Stimulated activated CD4-positive, alpha-beta T cell treated with anti-CD3 and anti-CD28 coated beads, Interleukin-2, amount 100 ng/mL, for 48 hours (primary cell): ENCODE measurements at places on chromosomes 5 and 9.

GRCh38 chr5:153959134-153959957, 79.4 kb downstream of the FAM114A2 start:
- no peak for DNase-seq

DNA sequence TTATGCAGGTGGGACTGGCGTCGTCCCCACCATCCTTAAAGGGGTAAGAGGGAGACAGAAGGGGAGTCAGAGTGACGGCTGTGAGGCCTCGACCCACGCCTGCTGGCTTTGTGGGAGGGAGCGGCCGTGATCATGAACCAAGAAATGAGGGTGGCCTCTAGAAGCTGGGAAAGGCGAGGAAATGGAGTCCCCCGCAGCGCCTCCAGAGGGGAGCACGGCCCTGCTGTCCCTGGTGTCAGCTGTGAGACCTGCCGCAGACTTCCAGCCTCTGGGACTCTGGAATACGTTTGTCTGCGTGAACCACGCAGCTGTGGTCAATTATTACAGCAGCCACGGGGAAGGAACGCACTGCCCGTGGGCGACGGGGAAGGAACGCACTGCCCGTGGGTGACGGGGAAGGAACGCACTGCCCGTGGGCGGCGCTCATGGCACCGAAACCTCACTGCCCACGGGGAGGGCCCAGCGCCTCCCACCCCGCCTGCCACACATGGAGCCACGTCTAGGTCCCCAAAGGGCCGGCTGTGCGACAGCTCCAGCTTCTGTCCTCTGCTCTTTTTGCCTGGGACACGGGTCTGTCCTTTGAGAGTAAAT, 108.8 kb upstream of the RAPGEF1 start:
- no peak for DNase-seq

- no peak for DNase-seq
Observed at GRCh38 chr9:113588242-113588810, 124.8 kb downstream of the RGS3 start.

DNA sequence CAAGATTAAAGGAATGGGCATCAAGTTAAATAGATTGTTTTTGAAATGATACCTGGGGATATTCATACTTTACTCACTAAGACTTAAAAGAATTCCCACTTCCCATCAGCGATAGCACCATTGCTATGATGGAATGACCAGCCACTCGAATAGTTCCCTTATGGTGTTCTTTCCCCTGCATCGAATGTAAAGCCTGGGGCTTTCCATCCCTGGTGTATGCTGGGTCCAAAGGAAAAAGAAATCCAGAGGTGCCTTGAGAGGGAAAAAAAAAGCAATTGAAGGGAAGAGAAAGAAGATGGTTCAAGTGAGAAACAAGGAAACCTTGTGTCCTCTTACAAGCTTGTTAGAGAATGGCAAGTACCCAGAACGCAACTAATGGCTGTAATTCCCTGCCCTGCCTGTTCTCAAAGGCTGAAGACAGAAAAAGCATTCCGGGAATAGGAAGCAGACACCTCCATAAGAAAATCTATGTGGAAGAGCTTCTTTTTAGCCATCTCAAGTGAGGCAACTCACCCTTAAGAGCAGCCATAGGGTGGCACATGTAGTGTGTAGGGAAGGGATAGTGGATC, 351.1 kb upstream of the DAB2 start:
- no peak for DNase-seq

- no peak for DNase-seq
Observed at GRCh38 chr9:29838491-29839020, 2265.3 kb upstream of the C9orf72 start.

DNA sequence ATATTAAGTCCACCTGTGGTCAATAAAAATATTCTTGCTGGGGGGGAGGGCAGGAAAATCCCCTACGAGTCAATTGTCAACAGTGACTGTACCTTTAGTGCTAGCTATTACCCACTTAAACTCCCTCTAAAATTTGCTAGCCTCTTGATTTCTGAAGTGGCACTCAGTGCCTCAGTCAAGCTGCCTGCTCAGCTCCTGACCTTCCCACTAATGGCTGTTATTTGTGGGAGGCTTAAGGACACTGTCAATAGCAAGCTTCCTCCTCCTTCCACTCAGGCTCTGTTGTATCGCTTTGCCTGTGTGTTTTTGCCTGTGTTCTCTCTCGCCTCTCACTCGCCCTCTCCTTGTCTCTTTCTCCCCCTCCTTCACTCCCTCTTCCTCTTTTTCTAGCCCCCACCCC, 140.8 kb downstream of the BNC2 start:
- no peak for DNase-seq

GRCh38 chr9:110986529-110986928, 51.7 kb downstream of the LPAR1 start:
- DNase-seq: no peak

GRCh38 chr5:73522989-73523388, 24.7 kb downstream of the BTF3 start:
- DNase-seq: no peak

DNA sequence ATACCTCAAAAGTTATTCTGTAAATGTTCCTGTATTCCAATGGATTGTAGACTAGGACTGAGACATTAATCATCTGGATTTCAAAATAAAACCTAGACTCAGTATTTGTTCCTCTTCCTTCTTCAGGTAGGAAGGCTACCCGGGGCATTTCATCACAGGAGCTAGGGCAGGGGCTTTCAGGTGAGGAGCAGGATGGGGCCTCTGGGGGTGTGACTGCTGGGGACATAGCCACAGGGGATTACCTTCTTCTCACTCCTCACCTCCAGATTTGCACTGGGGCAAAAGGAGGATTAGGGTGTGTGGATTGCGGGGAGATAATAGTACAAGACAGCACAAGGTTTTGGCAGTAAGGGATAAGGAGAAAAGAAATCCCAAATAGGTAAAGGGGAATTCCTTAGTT, 37.9 kb upstream of the SRP19 start:
- no peak for DNase-seq

- no peak for DNase-seq
Observed at GRCh38 chr9:93815677-93816076, 139.5 kb downstream of the BARX1 start.

DNA sequence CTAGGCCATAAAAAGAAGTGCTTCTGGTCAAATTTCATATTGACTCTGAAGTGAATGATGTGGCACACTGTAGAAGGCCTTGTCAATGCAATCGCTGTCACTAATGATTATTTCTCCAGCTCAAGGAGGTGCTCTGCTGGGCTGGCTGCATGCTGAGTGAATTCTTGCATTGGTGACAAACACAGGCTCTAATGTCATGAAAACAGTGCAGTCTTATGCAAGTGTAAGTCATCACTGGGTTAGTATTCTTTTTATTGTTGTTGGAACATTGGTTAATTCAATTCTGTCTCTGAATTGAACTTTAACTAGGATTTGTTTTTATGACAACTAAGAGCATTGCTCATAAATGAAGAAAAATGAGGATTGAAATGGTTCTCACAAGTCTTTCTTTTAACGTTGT, 57.3 kb upstream of the CD180 start:
- DNase-seq: no peak

DNA sequence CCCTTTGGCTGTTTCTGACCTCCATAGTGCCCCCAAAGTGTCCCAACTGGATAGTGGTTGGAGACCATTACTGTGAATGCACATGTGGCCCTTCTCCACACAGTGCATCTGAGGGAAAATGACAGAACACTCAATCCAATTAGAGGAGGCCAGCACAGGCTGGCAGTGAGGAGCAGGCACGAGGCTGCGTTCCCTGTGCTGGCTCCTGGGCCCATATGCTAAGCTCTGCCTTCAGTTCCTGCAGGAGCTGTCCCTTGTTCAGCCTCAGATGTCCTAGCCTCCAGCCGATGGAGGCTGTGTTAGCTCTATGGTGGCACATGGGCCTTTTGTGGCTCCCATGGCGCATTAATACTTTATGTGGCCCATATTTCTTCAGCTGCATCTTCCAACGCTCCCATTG, 35.8 kb downstream of the ALG2 start:
- DNase-seq: no peak

DNA sequence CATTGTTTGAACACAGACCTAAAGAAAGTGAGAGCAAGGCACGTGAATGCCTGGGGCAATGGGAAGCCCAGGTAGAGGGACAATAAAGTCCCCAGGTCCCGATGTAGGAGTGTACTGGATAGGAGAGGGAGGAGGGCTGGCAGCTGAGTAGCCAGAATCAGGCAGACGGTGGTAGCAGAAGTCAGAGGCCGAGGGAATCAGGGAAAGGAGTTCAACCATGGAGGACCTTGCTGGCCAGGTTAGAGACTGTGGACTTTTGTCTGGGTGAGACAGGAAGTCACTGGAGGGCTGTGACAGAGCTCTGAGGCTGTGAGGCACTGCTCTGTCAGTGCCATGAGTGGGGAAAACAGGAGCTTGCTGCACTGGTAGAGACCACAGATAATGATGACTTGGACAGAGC, 248.2 kb downstream of the EFNA5 start:
- no peak for DNase-seq

DNA sequence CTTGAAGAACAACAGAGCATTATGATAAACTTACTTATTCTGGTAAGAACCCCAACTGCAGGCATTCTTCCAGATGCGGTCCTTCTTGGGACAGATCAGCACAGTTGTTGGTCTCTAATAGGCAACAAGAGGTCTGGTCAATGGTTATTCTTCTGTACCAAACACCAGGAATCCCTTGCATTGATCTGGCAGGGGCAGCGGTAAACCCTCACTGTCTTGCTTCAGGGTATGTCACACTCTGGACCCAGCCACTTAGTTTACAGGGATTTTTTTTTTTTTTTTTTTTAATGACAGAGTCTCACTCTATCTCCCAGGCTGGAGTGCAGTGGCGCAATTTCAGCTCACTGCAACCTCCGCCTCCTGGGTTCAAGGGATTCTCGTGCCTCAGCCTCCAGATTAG, 1.3 kb upstream of the FAM193B start:
- DNase-seq: no peak

DNA sequence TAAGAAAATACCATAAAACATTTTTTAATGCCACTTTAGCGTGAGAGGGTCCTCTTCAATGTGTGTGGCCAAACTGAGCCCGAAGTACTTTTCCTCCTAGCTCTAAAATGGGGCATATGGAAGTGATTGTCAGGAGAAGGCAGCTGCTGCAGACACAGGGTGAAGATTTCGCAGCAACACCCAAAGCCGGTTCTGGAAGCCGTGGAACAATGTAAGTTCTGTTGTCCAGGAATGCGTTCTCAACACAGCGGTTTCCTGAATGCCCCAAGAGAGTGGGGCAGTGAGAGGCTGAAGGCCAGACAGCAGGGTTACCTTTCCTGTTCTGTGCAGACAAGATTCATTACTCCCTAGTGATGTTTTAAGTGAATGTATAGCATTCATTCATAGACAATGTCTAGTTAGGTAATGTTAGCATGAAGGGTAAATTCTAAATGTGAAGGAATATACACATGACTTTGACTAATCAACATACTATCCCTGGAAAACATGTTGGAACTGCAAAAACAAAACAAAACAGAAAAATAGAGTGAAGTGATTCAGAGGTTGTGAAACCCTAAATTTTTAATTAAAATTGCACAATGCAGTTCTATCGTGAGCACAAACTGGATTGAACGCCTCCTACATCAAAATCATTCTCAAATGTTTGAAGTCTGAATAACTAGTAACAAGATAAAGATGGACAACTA, 197.0 kb upstream of the SEMA6A start:
- no peak for DNase-seq

GRCh38 chr9:28916348-28916747, 1343.1 kb upstream of the C9orf72 start:
- no peak for DNase-seq

DNA sequence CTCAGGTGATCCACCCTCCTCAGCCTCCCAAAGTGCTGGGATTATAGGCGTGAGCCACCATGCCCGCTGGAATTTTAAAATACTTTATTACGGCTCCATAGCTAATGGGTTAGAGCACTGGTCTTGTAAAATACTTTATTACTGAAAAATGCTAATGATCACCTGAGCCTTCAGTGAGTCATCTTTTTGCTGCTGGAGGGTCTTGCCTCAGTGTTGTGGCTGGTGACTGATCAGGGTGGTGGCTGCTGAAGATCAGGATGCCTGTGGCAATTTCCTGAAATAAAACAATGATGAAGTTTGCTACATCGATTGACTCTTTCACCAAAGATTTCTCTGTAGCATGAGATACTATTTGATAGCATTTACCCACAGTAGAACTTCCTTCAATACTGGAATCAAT, 26.0 kb upstream of the GNE start:
- no peak for DNase-seq

- DNase-seq: peak; percentile 94
Observed at GRCh38 chr9:129884220-129885017, 49.2 kb downstream of the USP20 start.

DNA sequence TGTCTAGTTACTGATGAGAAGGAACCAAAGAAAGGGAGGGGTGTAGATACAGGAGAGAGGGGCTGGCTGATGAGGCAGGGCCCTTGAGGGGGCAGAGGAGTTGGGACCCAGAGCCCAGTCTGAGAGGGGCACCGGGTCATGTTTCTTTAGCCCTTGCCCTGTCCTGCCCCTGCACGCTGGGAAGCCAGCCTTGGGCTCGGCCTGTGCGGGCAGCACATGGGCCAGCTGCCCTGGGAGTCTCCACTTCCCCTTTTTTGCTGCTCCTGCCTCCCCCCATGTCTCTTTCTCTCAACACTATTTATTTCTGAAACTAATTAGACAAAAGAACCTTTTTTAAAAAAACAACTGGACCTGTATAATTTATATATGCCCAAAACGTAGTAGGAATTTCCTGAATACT, 20.5 kb downstream of the MVB12B start:
- no peak for DNase-seq

- DNase-seq: no peak
Observed at GRCh38 chr9:129934041-129934591, 98.9 kb downstream of the USP20 start.

- no peak for DNase-seq
Observed at GRCh38 chr9:130304116-130304515, 38.6 kb downstream of the HMCN2 start.

GRCh38 chr5:6872441-6873160, 159.4 kb downstream of the TENT4A start:
- no peak for DNase-seq
